Hematopoietic multipotent progenitor cell treated with erythropoietin and hydrocortisone succinate and interleukin-3 and kit ligand, for 4 days (in vitro differentiated cells): ENCODE measurements at places on chromosomes 12 and 14.

GRCh38 chr12:80580254-80580653, 127.2 kb upstream of the MYF6 start:
- DNase-seq: no peak

DNA sequence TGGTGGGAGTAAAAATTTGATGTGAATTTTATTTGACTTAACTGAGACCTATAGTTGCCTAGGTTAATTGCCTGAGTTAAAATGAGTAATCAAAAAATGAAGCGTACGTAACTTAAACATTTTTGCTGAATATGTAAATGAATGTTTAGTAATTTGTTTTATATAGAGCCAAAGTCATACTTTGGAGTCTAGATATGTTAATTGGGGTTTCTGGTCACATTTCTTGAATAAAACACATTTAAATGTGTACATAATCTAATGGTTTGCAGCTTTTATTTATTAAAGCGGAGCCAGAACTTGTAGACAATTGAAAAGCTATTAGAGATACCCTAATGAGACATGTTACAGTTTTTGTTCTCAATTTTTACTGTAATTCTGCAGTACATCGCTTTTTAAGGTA, 71.2 kb downstream of the AEBP2 start:
- no peak for DNase-seq

GRCh38 chr12:94262228-94263010, 114.0 kb downstream of the PLXNC1 start:
- peak; percentile 86 for DNase-seq

DNA sequence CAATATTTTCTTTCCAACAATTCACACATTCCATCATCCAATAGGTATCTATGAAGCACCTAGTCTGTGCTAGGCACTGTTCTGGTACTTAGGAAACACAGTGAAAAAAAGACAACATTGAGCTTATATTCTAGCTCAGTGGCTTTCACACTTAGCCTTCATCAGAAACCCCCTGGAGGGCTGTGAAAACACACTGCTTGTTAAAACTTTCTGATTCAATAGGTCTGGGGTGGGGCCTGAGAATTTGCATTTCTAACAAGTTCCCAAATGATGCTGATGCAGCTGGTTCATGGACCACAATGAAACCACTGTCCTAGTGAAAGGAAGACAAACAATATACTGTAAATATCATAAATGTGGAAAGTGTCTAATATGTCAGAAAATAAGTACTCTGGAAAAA, 5.9 kb downstream of the VTI1B start:
- DNase-seq: no peak

DNA sequence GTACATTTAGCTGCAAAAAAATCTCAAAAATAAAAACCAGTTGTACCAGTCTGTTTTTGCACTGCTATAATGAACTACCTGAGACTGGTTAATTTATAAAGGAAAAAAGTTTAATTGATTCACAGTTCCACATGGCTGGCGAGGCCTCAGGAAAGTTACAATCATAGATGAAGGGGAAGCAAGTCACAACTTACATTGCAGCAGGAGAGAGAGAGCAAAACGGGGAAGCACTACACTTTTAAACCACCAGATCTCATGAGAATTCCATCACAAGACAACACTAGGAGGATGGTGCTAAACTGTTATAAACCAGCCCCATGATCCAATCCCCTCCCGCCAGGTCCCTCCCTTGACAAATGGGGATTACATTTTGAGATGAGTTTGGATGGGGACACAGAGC, 186.0 kb downstream of the TMTC3 start:
- DNase-seq: no peak

- no peak for DNase-seq
These were observed 21.5 kb upstream of the ANO2 start for GRCh38 chr12:5966486-5967095.

- DNase-seq: peak; percentile 71
These were observed 98.9 kb downstream of the HMGA2 start for GRCh38 chr12:65923228-65923627.

GRCh38 chr14:55697414-55697861, 117.4 kb downstream of the KTN1 start:
- no peak for DNase-seq

- no peak for DNase-seq
These were observed 5.3 kb upstream of the SERPINA5 start for GRCh38 chr14:94575730-94576585.

DNA sequence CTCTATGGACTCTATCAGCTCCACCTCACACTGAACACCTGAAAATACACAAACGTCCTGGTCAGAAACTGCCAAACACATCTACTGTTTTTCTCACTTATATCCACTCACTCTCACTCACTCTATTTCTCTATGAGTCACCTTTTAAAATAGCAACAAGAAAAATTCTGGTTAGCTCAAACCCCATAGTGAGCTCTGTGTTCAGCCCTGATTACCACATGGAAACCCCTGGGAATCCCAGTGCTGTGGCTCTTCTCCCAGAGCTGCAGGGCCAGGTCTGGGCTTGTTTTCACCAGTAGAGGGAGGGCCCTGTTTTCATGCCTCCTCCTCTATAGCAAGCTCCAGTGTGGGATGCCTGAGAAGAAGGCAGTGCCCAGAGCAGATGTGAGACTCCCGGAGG, 1126.1 kb downstream of the TMEM121 start:
- DNase-seq: no peak

GRCh38 chr12:101927036-101927435, 49.7 kb downstream of the DRAM1 start:
- DNase-seq: no peak

- peak; percentile 71 for DNase-seq
These were observed at the start of gene TAMALIN for GRCh38 chr12:52006726-52007157. TSS of gene TAMALIN (plus strand) at chr12:52006946. CDS start at chr12:52007020, 74 bp downstream.

GRCh38 chr12:59600171-59600570, 4.3 kb downstream of the SLC16A7 start:
- peak; percentile 60 for DNase-seq

GRCh38 chr14:72709916-72710611, 183.8 kb downstream of the DPF3 start:
- no peak for DNase-seq

DNA sequence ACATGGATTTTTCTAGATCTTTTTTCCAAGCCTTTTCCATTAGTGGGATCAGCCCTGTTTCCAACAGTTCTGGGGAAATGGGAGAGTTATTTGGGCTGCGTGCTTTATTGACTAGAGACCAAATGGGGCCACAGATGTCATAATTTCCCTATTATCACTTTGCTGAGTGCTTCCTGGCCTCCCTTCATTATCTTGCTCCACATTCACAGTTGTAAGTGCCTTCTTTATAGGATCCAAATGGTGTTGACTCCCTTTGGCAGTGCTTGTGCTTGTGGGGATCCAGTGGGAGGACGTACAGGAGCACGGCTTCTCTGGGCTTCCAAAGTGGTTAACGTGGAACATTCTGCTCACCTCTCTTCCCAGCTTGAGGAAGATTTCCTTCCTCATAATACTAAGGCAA, 141.0 kb upstream of the RMST start:
- no peak for DNase-seq

DNA sequence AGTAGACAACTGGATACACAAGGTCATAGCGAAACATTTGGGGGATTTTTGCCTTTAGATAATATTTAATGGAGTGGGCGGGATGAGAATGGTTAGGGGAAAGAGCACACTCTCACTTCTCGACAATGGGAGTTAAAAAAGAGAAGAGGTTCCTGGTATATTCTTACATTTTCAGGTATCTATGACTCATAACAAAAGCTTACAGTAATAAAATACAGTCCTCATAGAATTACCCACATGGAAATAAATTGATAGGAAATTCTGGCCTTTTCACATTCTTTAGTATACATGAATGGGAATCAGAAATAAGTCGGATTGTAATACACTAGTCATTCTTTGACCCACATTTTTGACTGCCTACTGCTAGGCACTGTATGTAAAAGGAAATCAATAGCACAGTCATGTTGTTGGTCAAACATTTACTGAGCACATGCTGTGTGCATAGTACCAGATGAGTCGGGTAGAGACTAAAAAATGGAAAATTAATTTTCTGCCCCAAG, 8.2 kb upstream of the CRADD start:
- DNase-seq: no peak

DNA sequence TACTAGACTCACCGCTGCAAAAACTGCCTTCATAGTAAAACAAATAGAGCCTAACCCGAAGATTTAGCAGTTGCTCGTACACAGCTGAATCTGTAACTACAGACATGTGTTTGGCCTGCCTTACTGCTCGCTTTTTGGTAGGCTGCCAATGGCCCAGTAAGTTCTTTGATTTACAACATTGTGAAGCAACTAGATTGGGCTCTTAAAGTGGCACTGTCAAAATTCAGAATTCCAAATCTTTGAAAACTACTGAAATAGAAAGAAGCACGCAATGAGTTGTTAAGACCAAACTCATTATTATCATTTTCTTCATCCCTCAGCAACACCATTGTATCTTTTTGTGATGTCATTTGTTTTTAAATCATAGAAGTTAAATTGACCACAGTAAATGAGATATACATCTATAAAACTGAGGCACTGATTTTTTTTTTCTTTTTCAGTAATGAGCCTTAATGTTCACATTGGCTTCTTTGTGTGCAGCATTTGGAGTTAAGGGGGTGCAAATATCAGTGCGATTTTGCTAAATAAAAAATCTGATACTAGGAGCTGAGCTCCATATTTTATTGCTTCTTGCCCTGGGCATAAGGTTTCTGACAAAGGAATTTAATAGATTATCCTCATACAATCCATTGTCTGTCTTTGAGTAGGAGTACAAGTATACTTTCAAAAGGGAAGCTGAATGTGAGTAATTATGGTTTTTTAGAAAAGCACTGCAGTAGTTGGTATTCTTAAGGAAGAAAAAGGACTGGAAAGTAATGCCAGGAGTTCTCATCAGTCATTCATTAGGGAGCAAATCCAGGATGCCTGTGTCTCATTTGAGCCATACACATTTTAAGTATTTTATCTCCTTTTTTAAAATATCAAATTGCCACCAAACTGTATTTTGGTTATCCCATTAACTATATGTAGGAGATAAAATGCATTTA, 138.5 kb downstream of the KICS2 start:
- peak; percentile 12 for DNase-seq

DNA sequence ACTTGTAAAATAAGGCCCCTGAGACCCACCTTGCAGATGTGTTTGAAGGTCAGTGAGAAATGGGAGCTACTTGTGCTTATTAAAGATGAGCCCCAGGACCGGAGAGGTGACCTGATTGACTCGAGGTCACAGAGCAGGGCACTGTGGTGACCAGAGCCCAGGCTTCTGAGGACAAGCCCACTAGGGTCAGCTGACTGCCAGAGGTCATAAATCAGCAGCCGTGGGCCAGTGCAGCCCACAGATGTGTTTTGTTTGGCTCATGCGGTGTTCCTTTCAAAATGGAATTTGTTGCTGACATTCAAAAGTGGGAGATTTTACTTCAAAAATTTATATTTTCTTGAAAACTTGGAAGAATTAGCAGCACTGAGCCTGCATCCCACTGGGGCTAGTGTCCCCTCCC, 24.5 kb downstream of the JDP2 start:
- no peak for DNase-seq

DNA sequence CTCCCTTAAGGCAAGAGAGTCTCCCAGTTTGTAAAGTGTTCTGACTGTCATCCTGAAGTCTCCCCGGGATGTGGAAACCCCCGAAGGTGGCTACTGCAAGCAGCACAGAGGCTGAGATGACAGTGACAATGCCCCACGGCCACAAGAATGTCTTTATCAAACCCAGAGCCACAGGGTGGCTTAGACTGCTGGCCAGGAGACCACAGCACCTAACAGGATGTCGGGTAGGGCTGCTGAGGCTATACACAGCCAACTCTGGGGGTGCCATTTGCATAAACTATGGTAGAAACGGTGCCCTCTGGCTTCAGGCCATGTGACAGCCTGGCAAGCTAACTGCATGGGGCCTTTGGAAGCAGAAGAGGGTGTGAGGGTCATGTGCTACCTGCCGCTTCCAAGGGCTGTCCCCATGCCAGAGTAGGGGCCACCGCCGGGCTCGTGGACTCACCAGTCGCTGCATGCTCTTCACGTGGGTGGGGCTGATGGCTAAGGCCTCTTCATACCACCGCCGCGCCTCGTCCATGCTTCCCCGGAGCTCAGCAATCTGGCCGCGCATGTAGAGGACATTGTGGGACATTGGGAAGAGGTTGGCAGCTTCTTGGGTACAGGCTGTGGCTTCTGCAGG, 180.9 kb downstream of the CALM1 start:
- DNase-seq: peak; percentile 17

DNA sequence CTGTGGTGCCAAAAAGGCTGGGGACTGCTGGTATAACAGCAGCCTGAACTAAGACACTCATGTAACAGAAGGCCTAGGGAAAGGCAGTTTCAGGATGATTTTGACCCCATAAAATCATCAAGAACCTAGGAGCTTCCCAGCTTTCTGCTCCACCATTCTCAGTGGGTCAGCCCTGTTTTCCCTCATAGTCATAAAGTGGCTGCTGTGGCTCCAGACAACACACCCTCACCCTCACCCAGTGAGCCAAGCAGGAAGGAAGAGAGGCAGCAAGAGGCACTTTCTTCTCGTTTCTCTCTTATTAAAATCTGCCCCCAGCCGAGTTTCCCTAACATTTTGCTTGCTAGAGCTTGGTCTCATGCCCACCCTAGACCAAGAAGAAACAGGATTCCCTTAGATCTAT, 131.8 kb downstream of the SCARB1 start:
- DNase-seq: no peak

DNA sequence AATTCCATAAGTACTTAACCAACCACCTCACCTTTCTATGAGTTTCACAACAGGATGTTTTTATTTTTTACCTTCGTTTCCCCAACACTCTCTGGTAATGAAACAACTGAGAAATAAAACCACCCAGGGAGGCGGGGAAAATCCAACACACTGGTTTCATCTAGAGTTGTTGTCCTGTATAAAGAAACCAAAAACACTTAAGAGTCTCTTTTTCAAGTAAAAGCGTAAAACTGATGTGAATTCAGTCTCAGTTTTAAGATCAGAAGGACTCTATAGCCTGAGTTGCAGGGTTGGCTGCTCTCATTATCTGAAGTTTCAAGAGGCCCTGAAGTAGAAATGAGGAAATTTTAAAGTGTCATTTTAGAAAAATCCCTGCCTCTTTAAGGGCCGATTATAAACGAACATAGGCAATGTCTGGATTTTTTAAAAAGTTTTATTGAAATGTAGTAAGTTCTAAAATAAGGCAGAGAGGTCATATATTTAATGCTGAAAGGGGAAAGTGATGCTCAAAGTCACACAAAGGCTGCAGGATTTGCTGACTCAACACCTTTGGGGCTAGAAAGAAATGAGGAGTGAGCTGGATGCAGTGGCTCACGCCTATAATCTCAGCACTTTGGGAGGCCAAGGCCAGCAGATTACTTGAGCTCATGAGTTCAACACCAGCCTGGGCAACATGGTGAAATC, 27.2 kb downstream of the HIGD1C start:
- DNase-seq: no peak

DNA sequence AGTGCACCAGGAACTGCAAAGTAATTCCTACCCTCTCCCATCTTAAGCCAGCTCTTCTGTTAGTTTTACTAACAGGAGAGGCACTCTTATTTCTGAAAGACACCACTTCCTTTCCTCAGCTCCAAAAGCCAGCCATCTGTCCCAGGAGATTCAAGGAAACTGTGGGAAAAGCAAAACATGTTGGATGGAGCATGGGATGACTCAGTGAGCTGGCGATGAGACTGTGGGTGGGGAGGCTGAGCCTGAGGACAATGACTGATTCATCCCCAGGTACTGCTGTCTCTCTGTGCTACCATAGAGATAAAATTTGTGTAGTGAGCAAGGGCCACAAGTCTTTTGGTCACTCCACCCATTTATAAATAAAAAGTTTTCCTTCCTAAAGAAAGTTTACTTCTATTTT, 141.4 kb downstream of the MYRFL start:
- DNase-seq: no peak
